Activated CD4-positive, alpha-beta T cell treated with anti-CD3 and anti-CD28 coated beads, Interleukin-10, Interleukin-2, amounts not matched to agents 100 ng/mL and 50 ng/mL, durations not matched to agents 16 hours and 8 hours (primary cell): ENCODE measurements at places on chromosomes 6 and 20.

DNA sequence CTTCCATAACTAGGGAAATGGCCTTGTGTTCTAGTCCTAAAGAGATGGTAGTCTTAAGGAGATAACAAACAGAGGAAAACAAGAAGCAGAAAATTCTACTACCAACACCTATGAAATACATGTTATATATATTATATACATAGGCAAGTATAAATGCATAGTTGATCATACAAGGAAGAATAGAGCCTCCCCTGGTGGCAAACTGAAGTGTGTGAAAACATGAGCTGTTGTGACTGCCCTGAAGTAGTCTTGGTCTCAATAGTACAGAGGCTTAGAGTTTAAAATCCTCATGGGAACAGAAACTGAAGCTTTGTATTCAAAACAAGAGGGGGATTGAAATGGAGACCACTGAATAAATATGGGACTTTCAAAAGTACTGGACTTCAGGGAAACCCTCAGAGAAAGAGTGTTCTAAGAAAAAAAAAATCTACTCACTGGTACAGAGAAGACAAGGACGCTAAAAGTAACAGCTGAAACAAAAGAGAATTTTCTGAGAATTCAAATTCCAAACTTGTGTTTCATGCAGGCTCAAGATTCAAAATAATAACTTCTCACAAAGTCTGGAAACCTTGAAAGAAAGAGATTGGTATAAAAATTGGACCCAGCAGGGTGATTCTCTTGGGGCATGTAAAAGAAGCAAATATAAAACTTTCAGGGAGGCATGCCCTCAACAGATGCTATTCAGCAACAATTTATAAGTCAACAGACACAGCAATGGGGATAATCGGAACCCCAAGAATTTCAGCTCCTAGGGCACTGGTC lies 59.7 kb upstream of the SAMD3 start:
- DNase-seq: peak; percentile 39

DNA sequence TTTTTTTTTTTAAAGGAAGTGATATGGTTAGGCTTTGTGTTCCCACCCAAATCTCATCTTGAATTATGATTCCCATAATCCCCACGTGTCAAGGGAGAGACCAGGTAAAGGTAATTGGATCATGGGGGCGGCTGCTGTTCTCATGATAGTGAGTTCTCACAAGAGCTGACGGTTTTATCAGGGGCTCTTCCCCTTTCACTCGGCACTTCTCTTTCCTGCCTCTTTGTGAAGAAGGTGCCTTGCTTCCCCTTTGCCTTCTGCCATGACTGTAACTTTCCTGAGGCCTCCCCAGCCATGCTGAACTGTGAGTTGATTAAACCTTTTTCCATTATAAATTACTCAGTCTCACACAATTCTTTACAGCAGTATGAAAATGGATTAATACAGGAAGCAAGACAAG lies 64.3 kb downstream of the ZFP64 start:
- no peak for DNase-seq

- DNase-seq: no peak
Measured at GRCh38 chr6:25290306-25291060, 11.3 kb downstream of the CARMIL1 start.

- DNase-seq: peak; percentile 45
Measured at GRCh38 chr6:129860908-129861665, at the start of gene TMEM244. Gene TMEM244, minus strand, starts transcription at chr6:129861315. Its CDS starts 127 bp downstream, at chr6:129861188.

DNA sequence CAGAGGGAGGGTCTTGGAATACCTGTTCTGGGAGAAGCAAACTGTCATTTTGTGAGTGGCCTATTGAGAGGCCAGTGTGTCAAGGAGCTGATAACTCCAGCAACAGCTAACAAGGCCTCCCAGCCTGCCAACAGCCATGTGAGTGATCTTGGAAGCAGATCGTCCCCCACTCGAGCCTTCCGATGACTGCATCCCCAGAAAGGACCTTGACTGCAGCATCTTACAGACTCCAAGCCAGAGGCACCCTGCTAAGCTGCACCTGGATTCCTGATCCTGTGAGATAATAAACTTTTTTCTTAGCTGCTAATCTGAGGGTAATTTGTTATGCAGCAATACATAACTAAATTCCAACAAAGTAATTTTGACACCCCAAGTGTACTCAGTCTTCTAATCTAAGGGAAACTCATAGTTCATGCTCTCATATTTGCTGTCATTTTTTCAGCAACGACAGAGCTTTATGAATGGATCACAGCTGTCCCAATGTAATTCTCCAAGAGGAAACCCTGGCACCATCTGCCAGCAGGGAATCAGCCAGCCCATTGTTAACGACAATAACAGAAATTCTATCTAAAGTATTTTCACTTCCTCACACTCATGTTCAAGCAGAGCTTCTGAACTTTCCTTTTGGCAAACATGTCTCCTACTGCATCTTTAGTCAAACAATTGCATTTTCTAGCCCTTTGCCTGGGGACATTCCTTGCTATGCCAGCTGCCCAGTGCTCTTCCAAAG lies 470.2 kb upstream of the BTBD3 start:
- no peak for DNase-seq

DNA sequence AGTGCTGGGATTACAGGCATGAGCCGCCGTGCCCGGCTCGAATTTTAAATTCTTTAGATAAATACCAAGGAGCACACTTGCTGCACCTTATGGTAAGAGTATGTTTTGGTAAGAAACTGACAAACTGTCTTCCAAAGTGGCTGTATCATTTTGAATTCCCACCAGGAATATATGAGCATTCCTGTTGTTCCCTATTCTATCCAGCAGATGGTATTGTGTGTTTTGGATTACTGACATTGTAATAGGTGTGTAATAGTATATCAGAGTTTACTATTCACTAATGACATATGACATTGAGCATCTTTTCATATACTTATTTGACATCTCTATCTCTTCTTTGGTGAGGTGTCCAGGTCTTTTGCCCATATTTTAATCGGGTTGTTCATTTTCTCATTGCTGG lies 40.5 kb downstream of the TGM6 start:
- DNase-seq: no peak

DNA sequence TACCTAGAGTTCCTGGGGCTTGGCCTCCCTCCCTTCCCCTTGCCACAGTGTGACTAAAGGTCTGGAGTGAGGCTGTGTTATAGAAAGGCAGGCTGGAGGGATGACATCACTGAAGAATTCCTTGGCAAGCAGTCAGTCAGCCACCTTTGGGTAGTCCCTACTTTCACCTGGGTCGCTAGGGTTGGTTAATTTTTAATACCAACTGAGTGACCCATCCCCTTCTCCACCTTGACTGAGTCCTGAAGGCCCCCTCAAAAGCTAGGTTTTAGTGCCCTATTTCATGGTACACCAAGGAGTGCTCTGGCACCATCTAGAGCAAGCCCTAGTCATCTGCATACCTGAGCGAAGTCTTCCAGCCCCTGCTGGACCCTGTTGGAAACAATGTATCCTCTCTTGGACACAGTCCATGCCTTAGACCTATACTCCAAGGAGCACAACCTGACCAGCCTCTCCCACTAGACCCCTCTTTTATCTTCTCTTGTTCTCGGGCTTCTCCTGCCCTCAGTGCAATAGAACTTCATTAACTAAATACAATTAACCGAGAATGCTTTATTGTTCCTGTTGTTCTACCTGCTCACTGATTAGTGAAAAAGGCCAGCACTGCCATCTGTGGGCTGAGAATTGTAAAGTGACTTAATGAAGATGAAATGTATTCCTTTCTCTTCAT lies 44.6 kb downstream of the RIN2 start:
- DNase-seq: no peak

GRCh38 chr6:15881150-15881549 lies 218.3 kb upstream of the DTNBP1 start:
- no peak for DNase-seq

DNA sequence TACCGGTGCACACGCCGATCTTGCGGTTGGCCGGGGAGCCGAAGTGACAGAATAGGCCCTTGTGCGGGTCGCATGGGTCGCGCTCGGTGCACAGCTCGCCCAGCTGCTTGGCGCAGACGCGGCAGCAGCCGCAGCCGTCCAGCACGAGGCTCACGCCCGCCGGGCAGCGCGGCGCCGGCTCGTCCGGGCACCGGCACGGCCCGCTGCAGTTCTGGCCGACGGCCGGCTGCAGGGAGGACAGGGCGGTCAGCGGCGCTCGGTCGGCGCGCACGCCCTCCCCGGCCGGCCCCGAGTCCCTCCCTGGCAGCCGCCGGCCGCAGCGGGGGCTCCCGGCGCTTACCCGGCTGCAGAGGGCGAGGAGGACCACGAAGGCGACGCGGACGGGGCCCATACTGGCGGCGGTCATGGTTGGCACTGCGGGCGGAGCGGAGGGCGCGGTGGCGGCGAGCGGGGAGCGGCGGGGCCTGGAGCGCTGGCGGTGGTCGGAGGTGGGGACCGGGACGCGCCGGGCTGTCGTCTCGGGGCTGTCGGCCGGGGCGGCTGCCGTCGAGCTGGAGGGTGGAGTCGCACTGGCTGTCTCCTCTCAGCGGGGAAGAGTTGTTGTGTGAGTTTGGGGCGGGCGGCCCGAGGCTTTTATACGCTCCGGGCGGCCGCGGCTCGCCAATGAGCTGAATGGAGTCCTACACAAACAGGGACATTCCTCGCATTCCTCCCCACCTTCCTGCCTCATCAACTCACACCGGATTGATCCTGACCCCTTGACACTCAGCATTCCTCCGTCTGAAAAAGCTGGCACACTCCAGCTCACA lies at the start of gene CCN2:
CCN2 (minus strand) TSS at position 606 of the 809 bp plus-strand sequence; CDS start at position 406, 200 bp downstream.
- DNase-seq: no peak

GRCh38 chr6:21883595-21884328 lies 290.2 kb downstream of the SOX4 start:
- no peak for DNase-seq

- peak; percentile 79 for DNase-seq
Measured at GRCh38 chr6:112029045-112029822, 24.7 kb upstream of the CCN6 start.

GRCh38 chr6:2020909-2021308 lies 224.5 kb downstream of the GMDS start:
- DNase-seq: no peak

- no peak for DNase-seq
Measured at GRCh38 chr6:76420094-76420493, 347.6 kb upstream of the IMPG1 start.
